Activated CD4-positive, alpha-beta T cell treated with anti-CD3 and anti-CD28 coated beads, Interleukin-2, amount 10 ng/mL, durations not matched to agents 7 days and 5 days (primary cell): ENCODE measurements at places on chromosomes 12 and 14. TPM values are rescaled to one million over a fixed set of nuclear protein-coding genes. Genes with fewer than 3 reads are reported as not detected.

DNA sequence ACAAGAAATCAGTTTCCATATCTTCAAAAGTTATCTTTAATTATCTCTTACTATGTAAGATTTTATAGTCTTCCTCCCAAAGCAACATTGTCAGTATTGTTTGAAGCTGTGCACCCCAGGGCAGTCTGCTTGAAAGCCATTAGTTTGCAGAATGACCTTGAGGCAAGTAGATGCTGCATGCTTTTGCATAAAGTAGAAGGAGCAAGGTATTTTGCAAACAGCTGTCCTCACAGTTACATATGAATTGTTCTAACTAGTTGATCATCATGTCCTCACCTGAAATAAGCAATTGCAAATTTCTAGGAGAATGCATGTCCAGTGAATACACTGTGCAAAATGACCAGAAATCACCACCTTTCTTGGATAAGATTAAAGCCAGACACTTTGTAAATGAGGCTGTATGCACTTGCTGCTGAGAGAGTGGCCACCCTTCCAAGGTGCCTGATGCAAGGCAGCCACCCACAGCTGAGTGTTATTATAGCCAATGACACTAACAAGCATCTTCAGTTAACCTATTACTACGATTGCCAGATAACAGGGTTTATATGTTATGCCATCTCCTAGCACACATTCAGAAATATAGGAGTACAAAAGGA is 730.0 kb upstream of the TMEM132C start:
- H3K4me1 ChIP-seq: no peaks in the 10 kb centered on the region
- H3K27ac ChIP-seq: no peak overlapping the region
- H3K27me3 ChIP-seq: no peaks in the 10 kb centered on the region
- H3K36me3 ChIP-seq: no peaks in the 10 kb centered on the region

- DNase-seq: no peak
- H3K27me3 ChIP-seq: peaks cover 22% of the 10 kb centered on the region
- no peak overlapping the region for H3K27ac ChIP-seq
- no peaks in the 10 kb centered on the region for H3K36me3 ChIP-seq
- H3K4me3 ChIP-seq: no peak overlapping the region
- peaks cover 17% of the 10 kb centered on the region for H3K4me1 ChIP-seq
Measured at GRCh38 chr14:104868060-104868740, 3.1 kb downstream of the CEP170B start.

DNA sequence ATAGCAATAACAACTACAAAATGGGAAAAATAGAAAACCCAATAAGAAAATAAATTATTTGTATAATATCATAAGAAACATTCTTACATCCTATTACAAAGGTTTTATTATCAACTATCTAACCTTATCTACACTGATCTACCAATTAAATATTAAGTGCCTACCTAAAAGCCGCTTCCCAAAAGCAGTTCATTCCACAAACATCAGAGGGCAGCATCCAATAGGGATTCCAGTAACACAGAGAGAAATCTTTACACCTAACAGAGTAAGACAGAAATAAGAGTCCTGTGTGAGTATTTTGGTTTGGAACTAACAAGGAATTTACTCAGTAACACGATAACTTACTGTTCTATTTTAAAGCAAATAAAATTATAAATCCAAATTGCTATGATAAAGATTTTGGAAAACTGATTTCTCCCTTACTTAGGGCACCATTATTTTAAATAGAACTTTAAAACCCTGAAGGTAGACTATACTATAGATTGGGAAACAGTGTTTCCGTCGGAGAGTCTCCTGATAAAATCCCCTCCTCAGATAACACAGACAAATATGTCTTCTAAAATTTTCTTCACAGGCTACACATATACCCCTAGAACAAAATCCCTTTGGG is 15.0 kb downstream of the GXYLT1 start:
- no peak overlapping the region for H3K4me3 ChIP-seq
- no peaks in the 10 kb centered on the region for H3K27me3 ChIP-seq
- peaks cover 2% of the 10 kb centered on the region for H3K36me3 ChIP-seq
- H3K27ac ChIP-seq: no peak overlapping the region

DNA sequence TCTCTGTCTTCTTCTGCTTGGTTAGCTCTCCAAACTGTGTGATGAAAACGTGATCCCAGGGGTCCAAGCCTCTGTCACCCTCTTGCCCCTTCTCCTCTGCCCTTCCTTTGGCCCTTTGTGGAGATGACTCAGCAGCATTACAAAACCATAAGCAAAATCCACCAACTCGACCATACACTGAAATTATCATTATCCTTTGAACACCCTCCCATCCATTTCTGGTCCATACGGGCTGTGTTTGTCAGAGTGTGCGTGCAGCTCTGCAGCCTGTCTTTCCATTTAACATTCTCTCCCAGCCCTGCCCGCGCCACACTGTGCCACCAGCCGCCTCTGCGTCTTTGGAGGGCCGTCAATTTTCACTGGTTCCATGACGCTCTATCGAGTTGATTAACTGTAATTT is 69.2 kb downstream of the SLC25A47 start:
- H3K4me3 ChIP-seq: no peak overlapping the region
- no peak for DNase-seq
- no peak overlapping the region for H3K27ac ChIP-seq
- H3K4me1 ChIP-seq: peaks cover 10% of the 10 kb centered on the region
- H3K36me3 ChIP-seq: no peaks in the 10 kb centered on the region

- no peak overlapping the region for H3K4me3 ChIP-seq
- no peaks in the 10 kb centered on the region for H3K27me3 ChIP-seq
- peaks cover 31% of the 10 kb centered on the region for H3K36me3 ChIP-seq
- H3K4me1 ChIP-seq: peaks cover 2% of the 10 kb centered on the region
Measured at GRCh38 chr12:2857576-2857975, 737 bp upstream of the TEX52 start.

- peaks cover 11% of the 10 kb centered on the region for H3K4me1 ChIP-seq
- H3K27me3 ChIP-seq: peaks cover 29% of the 10 kb centered on the region
- DNase-seq: no peak
- H3K27ac ChIP-seq: peak overlapping the region; percentile 80
Measured at GRCh38 chr12:7609495-7609894, 56.2 kb downstream of the APOBEC1 start.

GRCh38 chr12:16602412-16602811 is 3.5 kb downstream of the LMO3 start:
- no peak overlapping the region for H3K4me3 ChIP-seq
- no peaks in the 10 kb centered on the region for H3K36me3 ChIP-seq
- peaks cover 2% of the 10 kb centered on the region for H3K4me1 ChIP-seq
- peaks cover 25% of the 10 kb centered on the region for H3K27me3 ChIP-seq
- DNase-seq: no peak

- no peak for DNase-seq
- no peaks in the 10 kb centered on the region for H3K36me3 ChIP-seq
- peaks cover 1% of the 10 kb centered on the region for H3K27me3 ChIP-seq
- H3K4me3 ChIP-seq: no peak overlapping the region
Measured at GRCh38 chr12:41436076-41436475, 248.0 kb downstream of the PDZRN4 start.

- no peaks in the 10 kb centered on the region for H3K27me3 ChIP-seq
- DNase-seq: no peak
- H3K4me3 ChIP-seq: no peak overlapping the region
- peaks cover 24% of the 10 kb centered on the region for H3K4me1 ChIP-seq
- peaks cover 2% of the 10 kb centered on the region for H3K36me3 ChIP-seq
Measured at GRCh38 chr14:74133833-74134481, 49.2 kb downstream of the LIN52 start.

DNA sequence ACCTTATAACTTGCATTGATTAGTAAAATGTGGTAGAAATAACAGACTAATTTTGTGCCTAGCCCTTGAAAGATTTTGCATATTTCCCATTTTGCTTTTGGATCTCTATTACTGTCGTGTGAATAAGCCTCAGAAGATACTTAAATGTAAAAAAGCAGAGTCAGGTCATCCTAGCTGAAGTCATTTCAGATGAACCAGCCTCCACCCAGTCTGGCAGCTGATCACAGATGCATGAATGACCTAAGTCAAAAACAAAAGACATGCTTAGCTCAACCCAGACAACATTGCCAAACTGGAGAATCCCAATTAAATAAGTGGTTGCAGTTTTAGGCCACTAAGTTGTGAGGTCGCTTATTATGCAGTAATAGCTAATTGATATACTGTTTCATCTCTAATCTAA is 349.9 kb downstream of the C12orf50 start:
- H3K27ac ChIP-seq: no peak overlapping the region
- H3K27me3 ChIP-seq: no peaks in the 10 kb centered on the region

- DNase-seq: no peak
- H3K4me3 ChIP-seq: no peak overlapping the region
- no peak overlapping the region for H3K27ac ChIP-seq
- peaks cover 45% of the 10 kb centered on the region for H3K36me3 ChIP-seq
- no peaks in the 10 kb centered on the region for H3K27me3 ChIP-seq
- H3K4me1 ChIP-seq: peaks cover 71% of the 10 kb centered on the region
Measured at GRCh38 chr12:108565146-108565545, 2.8 kb downstream of the ISCU start.

DNA sequence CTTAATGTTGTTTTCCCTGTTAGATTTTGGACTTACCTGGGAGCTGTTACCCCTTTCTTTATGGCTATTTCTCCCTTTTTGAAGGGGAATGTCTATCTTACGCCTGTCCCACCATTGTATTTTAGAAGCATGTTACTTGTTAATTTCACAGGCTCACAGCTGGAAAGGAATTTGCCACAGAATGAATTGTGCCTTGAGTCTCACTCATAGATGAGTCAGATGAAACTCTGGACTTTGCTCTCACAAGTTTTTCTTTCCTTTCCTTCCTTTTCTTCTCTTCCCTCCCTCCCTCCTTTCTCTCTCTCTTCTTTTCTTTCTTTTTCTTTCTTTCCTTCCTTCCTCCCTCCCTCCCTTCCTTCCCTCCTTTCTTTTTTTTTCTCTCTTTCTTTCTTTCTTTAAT is 9.3 kb upstream of the ATF7IP start:
- H3K4me1 ChIP-seq: no peaks in the 10 kb centered on the region
- no peaks in the 10 kb centered on the region for H3K27me3 ChIP-seq
- DNase-seq: no peak
- peaks cover 5% of the 10 kb centered on the region for H3K36me3 ChIP-seq
- no peak overlapping the region for H3K27ac ChIP-seq
- no peak overlapping the region for H3K4me3 ChIP-seq

DNA sequence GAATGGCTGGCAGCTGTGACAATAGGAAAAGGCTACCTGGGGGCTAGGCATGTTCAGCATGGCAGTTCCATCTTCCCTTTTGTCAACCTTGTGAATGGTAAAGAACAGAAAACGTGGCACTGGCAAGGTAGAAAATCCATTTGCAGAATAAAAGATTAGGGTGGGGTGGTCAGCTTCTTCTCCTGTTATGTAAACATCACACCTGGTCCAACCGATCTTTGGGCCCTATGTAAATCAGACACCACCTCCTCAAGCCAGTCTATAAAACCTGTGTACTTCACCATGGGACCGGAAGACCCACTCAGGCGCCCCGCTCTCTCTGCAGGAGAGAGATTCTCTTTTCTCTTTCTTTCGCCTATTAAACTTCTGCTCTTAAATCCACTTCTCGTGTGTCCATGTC is 19.6 kb upstream of the TMEM30B start:
- no peak overlapping the region for H3K27ac ChIP-seq
- peaks cover 21% of the 10 kb centered on the region for H3K36me3 ChIP-seq
- H3K4me1 ChIP-seq: peaks cover 48% of the 10 kb centered on the region
- DNase-seq: no peak

- no peak overlapping the region for H3K4me3 ChIP-seq
- H3K27ac ChIP-seq: no peak overlapping the region
- H3K36me3 ChIP-seq: no peaks in the 10 kb centered on the region
- DNase-seq: no peak
Measured at GRCh38 chr14:100546051-100546443, 41.2 kb downstream of the BEGAIN start.

- no peak overlapping the region for H3K4me3 ChIP-seq
- H3K4me1 ChIP-seq: no peaks in the 10 kb centered on the region
- H3K27me3 ChIP-seq: peaks cover 13% of the 10 kb centered on the region
- no peak overlapping the region for H3K27ac ChIP-seq
Measured at GRCh38 chr12:12281134-12281533, 14.3 kb upstream of the LRP6 start.

- H3K4me3 ChIP-seq: no peak overlapping the region
- no peak for DNase-seq
- no peaks in the 10 kb centered on the region for H3K4me1 ChIP-seq
- H3K27me3 ChIP-seq: peaks cover 47% of the 10 kb centered on the region
- no peak overlapping the region for H3K27ac ChIP-seq
- peaks cover 2% of the 10 kb centered on the region for H3K36me3 ChIP-seq
Measured at GRCh38 chr12:12181511-12181910, 85.3 kb downstream of the LRP6 start.

- no peak for DNase-seq
- peaks cover 15% of the 10 kb centered on the region for H3K27me3 ChIP-seq
Measured at GRCh38 chr12:95762123-95762785, 28.3 kb downstream of the NTN4 start.

DNA sequence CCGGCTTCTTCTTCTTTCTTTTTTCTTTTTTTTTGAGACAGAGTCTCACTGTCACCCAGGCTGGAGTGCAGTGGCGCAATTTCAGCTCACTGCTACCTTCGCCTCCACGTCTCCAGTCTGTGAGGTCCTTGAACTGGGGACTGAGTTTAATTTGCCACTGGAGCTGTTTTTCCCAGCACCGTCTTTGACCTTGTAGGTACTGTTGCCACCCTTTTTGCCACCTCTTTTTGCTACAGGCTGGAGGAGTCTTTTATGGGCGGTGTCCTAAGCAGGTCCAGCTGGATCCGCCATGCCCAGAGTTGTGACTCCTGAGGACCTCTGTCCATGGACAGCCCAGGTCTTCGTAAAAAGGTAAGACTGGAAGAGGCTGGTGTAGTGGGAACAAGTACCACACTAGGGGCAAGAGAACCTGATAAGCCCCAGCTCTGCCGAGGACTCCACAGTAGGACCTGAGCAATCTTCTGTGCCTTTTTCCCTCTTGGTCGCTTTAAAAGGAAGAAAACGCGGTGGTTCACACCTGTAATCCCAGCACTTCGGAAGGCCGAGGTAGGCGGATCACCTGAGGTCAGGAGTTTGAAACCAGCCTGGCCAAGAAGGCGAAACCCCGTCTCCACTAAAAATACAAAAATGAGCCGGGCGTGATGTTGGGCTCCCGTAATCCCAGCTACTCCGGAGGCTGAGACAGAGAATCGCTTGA is 946 bp downstream of the RNU4-2 start:
- H3K27ac ChIP-seq: peak overlapping the region; percentile 32
- no peak overlapping the region for H3K4me3 ChIP-seq
- H3K27me3 ChIP-seq: peaks cover 12% of the 10 kb centered on the region
- H3K36me3 ChIP-seq: no peaks in the 10 kb centered on the region

DNA sequence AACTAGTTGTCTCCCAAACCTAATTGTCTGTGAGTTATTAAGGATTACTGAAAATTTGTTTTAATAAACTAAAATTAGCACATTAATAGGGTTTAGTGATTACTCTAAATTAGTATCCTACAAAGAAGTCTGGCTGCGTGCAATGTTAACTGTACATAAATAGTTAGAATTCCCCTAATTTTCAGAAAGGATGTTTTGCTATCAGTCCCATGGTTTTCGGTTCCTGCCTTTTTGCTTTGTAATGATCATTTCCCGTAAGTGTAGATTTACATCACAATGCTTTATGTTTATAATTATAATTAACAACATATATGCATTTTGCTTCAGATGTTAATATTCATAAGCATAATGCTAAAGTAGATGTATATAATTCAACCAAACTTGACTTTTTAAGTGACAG is 19.8 kb upstream of the LYZ start:
- no peak overlapping the region for H3K4me3 ChIP-seq
- H3K27ac ChIP-seq: peak overlapping the region; percentile 41
- H3K36me3 ChIP-seq: peaks cover 3% of the 10 kb centered on the region
- H3K4me1 ChIP-seq: peaks cover 43% of the 10 kb centered on the region
- H3K27me3 ChIP-seq: no peaks in the 10 kb centered on the region
- DNase-seq: no peak

Gene GPRC5A
- total RNA-seq: 0.08 TPM

Gene HAL
- total RNA-seq: 0.69 TPM

Gene PTGDR
- 0.07 TPM for total RNA-seq

Gene SIX6
- total RNA-seq: not detected

Gene LPAR5
- 6.6 TPM for total RNA-seq

Gene OAS2
- total RNA-seq: 420 TPM

Gene TAS2R8
- not detected for total RNA-seq

Gene MMP17
- total RNA-seq: 0.10 TPM

Gene ADCY6
- not detected for total RNA-seq
